ENCODE measurements at places on chromosomes 5 and 9.
A peak's percentile ranks its signal among the peaks of the same experiment; 100 is the strongest.

GRCh38 chr5:1505506-1506241 lies 18.1 kb downstream of the LPCAT1 start:
- DNase-seq, result no peak

DNA sequence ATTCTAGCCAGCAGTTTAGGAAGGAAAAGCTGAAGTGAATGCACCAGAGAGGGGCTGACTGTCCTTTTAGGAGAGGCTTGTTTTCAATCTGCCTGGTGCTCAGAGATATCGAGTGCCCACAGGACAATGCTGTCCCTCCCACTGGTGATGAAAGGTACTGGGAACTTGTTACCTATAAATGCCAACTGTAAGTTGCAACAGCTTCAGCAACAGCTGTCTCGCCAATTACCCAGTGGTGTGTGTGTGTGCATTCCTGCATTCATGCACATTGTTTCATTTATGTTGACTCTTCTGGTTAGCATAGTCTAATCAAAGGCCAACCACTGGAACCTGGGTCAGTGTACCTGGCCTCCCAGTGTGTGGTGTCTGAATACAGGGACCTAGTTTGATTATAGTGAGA lies 161.1 kb downstream of the CSNK1G3 start:
- DNase-seq, result no peak

GRCh38 chr5:166341740-166342337 lies 1949.6 kb upstream of the WWC1 start:
- DNase-seq, result no peak

GRCh38 chr5:141692919-141693725 lies 11.1 kb upstream of the ARAP3 start:
- no peak for DNase-seq

DNA sequence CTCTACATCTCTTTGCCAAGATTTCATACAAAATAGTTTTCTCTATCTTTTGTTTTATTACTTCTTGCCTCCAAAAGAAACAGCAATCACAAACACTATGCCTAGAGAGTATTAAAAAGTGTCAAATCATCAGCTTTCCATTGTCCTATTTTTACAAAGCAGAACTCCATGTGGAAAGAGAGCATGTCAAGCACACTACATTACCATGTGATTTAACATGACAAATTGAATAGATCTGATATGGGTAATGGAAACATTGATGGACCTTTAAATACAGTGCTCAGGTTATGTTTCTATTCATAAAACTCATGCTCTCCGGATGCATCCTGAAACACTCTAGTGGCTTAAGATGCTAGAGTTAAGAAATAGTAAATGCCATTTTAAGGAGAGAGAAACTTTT lies 791.4 kb upstream of the CTNND2 start:
- no peak for DNase-seq

GRCh38 chr9:28177142-28177541 lies 603.9 kb upstream of the C9orf72 start:
- DNase-seq, result no peak

DNA sequence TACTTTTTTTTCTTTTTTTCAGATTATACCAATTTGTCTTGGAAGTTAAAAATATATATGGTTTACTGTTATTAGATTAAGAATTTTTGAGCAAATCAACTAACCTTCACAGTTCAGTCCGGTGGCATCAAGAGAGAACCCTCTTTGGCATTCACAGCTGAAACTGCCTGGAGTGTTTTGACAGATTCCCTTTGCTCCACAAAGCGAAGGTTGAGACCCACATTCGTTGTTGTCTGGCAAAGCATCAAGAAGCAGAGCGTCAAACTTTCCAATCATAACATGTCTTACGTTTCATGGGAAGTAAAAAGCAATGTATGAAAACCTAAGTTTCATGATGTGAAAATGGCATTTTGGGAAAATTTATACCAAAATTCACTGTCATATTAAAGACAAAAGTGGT lies 190.2 kb downstream of the SLC12A2 start:
- no peak for DNase-seq

DNA sequence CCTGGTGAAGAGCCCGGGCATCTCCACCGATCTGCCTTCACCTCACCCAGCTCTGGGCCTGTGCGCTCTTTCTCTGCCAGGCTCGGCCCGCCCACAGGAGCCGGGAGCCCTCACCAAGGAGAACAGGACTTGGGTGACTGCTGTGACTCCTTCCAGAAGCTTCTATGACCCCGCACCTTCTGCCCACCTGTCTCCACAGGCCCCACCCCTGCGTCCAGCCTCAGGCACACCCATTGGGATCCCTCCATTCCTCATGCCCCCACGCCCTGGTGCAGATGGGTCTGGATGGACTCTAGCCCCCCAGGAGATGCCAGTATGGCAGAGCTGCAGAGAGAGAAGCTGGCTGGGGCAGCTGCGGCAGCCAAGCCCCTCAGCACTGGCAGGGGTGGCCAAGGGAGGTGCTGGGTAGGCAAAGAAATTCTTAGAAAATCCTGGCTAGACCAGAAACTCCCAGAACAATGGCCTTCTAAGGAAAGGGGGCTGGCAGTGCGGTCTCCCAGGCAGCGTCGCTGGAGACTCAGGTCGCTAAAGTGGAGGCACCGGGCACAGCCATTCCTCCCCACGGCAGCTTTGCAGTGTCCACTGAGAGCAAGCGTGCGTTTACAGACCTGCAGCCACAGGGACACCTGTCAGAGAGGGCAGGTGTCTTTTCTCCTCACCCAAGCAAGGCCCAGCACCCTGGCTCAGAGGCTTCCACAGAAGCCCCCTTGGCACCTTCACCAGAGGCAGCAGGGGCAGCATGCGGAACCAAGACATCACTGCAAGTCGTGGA lies 17.3 kb downstream of the LPCAT1 start:
- DNase-seq, result no peak

DNA sequence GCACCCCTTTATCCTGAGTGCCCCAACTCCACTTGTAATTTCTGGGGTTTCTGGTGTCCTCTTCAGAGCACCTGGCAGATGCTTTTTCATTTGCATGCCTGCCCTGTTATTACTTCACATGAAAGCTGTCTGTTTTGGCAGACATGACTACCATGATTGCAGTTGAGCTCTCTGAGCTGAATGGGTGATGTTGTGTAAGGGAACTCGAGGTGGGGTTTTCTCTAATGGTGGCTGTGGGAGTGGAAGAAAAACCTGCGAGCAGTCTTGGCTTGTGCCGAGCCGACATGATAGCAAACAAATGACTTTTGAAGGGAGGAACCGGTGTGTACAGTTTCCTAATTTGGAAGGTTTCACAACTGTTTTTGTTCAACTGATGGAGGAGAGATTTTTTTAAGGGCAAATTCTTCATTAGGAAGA lies 196.2 kb downstream of the AOPEP start:
- DNase-seq, result peak; percentile 15
